ENCODE measurements at places on chromosomes 6 and 20. TPM values are rescaled to one million over a fixed set of nuclear protein-coding genes. Genes with fewer than 3 reads are reported as not detected.

DNA sequence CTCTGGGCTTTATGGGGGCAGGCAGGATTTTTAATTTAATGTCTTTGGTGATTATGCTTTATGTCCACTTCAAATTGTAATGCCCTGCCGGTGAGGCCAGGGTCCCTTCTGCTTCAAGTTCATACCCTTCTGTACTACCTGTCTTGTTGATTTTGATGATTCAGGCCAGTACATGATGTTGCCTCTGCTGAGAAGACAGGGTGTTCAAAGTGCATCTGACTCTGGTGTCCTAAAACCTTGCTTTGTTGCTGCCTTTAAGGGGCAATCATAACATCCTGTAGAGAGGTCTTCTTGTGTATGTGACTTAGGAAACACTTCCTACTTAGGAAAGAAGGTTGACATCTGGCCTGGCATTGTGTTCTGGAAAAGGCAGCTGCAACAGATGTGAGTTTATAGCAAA is 113.2 kb downstream of the TMEM170B start:
- H3K27me3 ChIP-seq: no peaks in the 10 kb centered on the region
- H3K36me3 ChIP-seq: no peaks in the 10 kb centered on the region
- no peak overlapping the region for H3K4me3 ChIP-seq
- no peak for DNase-seq

The GHRH gene
- not detected for total RNA-seq

DNA sequence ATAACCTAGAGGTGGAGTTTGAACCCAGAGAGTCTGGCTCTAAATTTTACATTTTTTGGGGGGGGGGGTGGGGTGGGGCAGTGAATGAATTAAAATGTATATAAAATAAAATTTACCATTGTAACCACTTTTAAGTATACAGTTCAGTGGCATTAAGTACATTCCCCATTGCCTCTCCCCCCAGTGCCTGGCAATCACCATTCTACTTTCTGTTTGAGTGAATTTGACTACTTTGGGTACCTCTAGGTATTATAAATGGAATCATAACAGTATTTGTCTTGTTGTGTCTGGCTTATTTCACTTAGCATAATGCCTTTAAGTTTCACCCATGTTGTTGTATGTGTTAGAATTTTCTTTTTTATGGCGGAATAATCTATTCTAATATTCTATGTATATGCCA is 2.7 kb downstream of the FAM110A start:
- peaks cover 21% of the 10 kb centered on the region for H3K4me1 ChIP-seq
- H3K27ac ChIP-seq: no peak overlapping the region
- H3K27me3 ChIP-seq: no peaks in the 10 kb centered on the region
- no peak overlapping the region for H3K4me3 ChIP-seq

GRCh38 chr20:61682996-61683681 is 382.5 kb downstream of the TAF4 start:
- H3K27me3 ChIP-seq: no peaks in the 10 kb centered on the region
- H3K36me3 ChIP-seq: no peaks in the 10 kb centered on the region
- no peak overlapping the region for H3K27ac ChIP-seq
- no peak overlapping the region for H3K4me3 ChIP-seq

The MYB gene
- total RNA-seq: 0.36 TPM

The CLDN20 gene
- total RNA-seq: not detected
